T follicular helper cell (primary cell): ENCODE measurements at places on chromosomes 4 and X.

DNA sequence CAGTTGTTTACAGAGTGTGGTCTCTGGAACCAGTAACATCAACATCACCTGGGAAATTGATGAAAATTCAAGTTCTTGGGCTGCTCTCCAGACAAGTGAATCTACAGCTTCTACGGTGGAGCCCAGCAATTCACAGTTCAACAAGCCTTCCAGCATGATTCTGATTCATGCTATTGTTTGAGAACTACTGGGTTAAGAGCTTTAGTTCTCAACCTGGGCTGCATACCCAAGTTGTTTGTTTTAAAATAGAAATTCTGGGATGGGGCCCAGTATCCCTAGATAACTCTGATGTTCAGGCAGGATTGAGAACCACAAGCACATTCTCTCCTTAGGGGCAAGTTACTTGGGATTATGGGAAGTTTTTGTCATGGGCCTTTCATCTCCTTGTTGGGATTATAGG lies 37.9 kb upstream of the PGK1 start:
- DNase-seq, result no peak

- no peak for DNase-seq
Measured at GRCh38 chr4:156197216-156197615, 243.6 kb upstream of the CTSO start.

- DNase-seq, result no peak
Measured at GRCh38 chr4:7330811-7331681, 103.7 kb downstream of the PSAPL1 start.

- peak; percentile 52 for DNase-seq
Measured at GRCh38 chr4:1330761-1331590, 16.0 kb upstream of the UVSSA start.

GRCh38 chr4:20889901-20890300 lies 189.6 kb downstream of the PACRGL start:
- no peak for DNase-seq

GRCh38 chrX:104370089-104370488 lies 115.4 kb upstream of the ESX1 start:
- no peak for DNase-seq

GRCh38 chr4:105088110-105088879 lies 58.4 kb upstream of the TET2 start:
- DNase-seq, result no peak

DNA sequence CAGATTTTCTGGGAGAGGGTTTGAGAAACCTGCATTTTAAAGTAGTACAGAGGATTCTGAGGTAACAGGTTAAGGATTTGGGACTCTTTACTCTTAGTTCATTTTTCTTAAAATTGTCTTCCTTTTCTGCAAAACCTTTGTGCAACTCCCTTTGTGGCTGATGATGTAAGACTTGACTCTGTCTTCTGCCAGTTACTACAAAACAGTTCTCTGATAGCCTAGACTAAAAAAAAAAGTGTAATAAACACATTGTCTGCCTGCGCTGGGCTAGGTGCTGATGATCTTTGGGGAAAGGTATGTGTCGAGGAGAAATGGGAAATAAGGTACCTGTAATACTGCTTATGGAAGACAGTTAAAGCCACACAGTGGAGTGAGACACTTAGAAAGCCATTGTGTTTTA lies 28.7 kb downstream of the IL13RA1 start:
- no peak for DNase-seq
